ENCODE measurements at places on chromosomes 2 and 18. TPM values are rescaled to one million over a fixed set of nuclear protein-coding genes. Genes with fewer than 3 reads are reported as not detected.
A peak's percentile ranks its signal among the peaks of the same experiment; 100 is the strongest.

GRCh38 chr2:98346311-98347236, at the start of gene CNGA3:
TSS of gene CNGA3 (plus strand) at chr2:98346456. CDS start at chr2:98369976, 23,520 bp downstream.
- DNase-seq, result no peak

DNA sequence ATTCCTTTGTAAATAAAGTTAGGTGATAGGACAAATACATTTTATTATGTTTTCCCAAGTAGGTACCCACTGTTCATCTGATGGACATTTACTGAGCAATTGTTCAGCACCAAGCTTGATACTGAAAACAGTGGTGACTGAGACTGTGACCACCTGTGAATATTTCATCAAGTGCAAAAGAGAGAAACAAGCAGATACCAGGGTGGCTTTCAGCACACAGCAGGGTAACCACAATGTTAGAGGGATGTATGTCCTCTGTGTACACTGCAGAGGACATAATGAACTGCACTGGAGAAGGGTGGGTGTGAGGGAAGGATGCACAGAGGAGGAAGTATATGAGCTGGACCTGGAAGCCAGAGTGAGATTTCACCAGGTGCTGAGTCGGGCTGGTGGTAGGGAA, 411.8 kb downstream of the RAD51AP2 start:
- DNase-seq, result no peak

GRCh38 chr2:6937582-6937981, 20.4 kb downstream of the RNF144A start:
- no peak for DNase-seq

- no peak for DNase-seq
These were observed 416.0 kb upstream of the NETO1 start for GRCh38 chr18:73283788-73284187.

DNA sequence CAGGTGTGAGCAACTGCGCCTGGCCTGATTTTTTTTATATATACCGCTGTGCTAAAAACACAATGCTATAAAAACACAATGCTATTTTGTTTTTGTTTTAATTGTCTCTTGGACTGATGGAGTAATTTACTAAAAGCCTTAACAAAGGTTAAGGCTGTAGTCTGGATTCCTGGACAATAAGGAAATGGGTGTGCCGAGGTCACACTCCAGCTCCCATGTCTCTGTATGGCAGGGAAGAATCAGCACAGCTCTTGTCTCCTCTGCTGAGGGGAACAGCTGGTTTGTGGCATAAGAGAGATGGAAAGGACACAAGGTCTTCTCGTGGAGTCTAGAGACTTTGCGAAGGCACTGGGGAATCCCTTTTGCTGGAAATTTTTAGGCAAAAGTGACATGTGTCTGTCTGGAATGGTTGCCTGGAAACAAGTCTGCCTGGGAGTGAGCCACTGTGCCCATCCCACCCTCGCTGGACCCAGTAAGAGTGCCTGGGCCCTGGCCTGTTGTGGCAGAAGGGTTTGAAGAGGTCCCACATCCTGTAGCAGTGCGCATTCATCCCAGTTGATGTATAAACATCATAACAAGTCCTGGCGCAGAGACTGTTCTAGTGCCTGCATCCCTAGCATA, 73.1 kb downstream of the MAPK4 start:
- no peak for DNase-seq

DNA sequence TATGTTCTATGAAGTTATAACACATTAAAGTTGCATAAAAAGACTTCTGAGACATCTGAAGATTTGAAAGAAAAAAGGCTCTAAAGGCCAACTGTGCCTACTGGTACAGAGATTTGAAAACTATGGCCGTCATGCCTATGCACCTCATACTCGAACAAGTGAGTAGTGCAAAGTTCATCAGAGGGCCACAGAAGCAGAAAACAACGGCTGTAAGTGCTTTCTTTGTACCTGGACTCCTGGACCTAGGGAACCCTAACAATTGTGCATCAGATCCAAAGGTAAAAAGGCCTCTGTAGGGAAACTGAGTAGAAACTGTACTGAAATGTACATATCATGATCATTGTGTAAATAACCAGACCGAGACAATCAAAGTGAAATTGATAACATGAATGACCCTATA, 230.4 kb upstream of the CHST9 start:
- no peak for DNase-seq

DNA sequence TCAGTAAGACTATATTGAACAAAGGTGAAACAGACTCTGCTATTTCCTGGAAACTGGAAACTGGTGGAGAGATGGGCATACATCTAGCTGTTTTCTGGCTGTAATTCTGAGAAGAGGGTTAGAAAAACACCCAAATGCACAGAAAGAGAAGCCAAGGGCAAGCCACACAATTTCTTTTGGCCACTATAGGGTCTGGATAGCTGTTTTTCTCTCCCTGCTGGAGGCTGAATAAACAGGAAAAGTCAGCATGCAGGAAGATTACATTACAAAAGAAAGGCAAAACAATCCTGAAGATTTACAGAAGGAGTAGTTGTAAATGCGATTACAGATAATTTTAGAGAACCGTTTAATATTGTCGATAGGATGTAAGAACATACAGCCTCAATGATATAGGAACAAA, 186.2 kb upstream of the REG3G start:
- DNase-seq, result no peak

DNA sequence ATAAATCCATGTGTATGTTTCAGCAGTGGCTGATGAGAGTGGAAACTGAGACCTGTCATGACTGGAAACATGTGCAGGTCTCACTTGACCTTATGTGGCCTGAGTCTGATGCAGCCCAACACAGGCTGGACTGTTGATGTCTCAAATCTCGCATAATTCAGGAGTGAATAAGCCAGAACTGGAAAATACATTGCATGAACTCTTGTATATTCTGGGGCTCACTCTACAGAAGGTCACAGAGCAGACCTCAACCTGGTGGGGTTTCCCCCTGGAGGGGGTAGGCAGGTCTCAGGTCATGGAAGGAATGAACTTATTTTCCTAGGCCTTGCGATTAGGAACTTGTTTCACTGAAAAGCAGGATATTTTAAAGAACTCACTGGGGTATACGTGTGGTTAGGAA, 146.3 kb upstream of the THUMPD2 start:
- DNase-seq, result no peak

- no peak for DNase-seq
These were observed 14.9 kb downstream of the HJURP start for GRCh38 chr2:233839447-233839820.

- peak; percentile 7 for DNase-seq
These were observed 546 bp downstream of the CHPF start for GRCh38 chr2:219542931-219543595.

GRCh38 chr2:195472501-195473234, 184.4 kb upstream of the SLC39A10 start:
- DNase-seq, result no peak

DNA sequence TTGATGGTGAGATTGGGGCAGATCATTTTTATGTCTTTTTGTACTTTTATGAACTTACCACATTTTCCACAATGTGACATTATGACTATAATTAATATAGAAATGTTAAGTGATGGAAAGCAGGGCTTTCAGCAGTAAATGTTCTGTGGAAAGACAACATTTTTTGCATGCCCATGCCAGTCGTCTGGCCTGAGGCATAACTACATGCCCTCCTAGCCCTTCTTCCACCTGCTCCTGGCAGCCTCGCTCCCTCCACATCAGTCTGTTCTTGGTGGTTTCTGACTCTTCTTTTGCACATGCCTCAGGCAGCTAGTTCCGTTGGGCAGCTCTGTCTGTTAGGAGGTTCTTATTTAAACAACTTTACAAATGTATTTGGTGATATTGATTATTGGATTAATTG, 182.0 kb upstream of the TWIST2 start:
- no peak for DNase-seq

- no peak for DNase-seq
These were observed 315.4 kb upstream of the ZC3H15 start for GRCh38 chr2:186170693-186171092.

- no peak for DNase-seq
These were observed 202.3 kb downstream of the MREG start for GRCh38 chr2:215811003-215811402.

GRCh38 chr18:76803814-76804213, 18.5 kb upstream of the ZNF236 start:
- peak; percentile 54 for DNase-seq

- no peak for DNase-seq
These were observed 10.0 kb upstream of the AGFG1 start for GRCh38 chr2:227461811-227462461.

GRCh38 chr18:24584205-24584604, 123.8 kb downstream of the HRH4 start:
- DNase-seq, result no peak

DNA sequence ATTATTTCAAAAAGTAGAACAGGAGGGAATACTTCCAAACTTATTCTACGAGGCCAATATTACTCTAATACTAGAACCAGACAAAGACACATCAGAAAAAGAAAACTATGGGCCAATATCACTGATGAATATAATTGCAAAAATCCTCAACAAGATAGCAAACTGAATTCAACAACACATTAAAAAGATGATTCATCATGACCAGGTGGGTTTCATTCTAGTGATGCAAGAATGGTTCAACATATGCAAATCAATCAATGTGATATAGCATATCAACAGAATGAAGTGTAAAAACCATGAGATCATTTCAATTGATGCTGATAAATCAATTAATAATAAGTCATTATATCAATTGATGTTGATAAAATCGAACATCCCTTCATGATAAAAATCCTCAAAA, 22.4 kb upstream of the EML6 start:
- no peak for DNase-seq

- peak; percentile 40 for DNase-seq
These were observed 25.6 kb upstream of the ZC3H15 start for GRCh38 chr2:186460465-186460864.

GKN2 gene
- not detected for total RNA-seq

RFTN2 gene
- 9.8 TPM for total RNA-seq

SEPTIN10 gene
- 107 TPM for total RNA-seq

PLEKHH2 gene
- total RNA-seq, result under 0.01 TPM

ESPNL gene
- total RNA-seq, result not detected

CPS1 gene
- total RNA-seq, result 0.51 TPM

IER3IP1 gene
- 47.5 TPM for total RNA-seq

IL1R2 gene
- 0.76 TPM for total RNA-seq

All from dermis microvascular lymphatic vessel endothelial cell (primary cell).